Left lung (tissue), 14 donors: ENCODE measurements at places on chromosomes 13 and 19.

DNA sequence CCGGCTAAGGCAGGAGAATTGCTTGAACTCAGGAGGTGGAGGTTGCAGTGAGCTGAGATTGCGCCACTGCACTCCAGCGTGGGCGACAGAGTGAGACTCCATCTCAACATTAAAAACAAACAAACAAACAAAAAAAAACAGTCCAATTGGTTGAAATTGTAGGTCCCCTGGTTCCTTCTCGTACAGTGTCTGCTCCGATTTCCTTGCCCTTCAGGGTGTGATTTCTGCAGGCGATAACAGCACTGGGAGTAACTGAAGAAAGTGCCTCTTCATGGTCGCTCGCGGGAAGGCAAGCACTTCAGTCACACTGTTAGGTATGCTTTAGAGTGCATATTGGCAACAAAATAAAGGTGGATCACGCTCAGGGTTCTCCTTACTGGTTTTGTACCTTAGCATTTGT is 39.7 kb downstream of the TPT1 start:
- peak; percentile 33 for DNase-seq

- DNase-seq, result no peak
These were observed 4.5 kb downstream of the MAP2K7 start for GRCh38 chr19:7908078-7908699.

GRCh38 chr19:10321417-10321797 is 5.6 kb upstream of the FDX2 start:
- DNase-seq, result no peak

- DNase-seq, result no peak
These were observed 1.1 kb downstream of the BSG start for GRCh38 chr19:573519-573825.

DNA sequence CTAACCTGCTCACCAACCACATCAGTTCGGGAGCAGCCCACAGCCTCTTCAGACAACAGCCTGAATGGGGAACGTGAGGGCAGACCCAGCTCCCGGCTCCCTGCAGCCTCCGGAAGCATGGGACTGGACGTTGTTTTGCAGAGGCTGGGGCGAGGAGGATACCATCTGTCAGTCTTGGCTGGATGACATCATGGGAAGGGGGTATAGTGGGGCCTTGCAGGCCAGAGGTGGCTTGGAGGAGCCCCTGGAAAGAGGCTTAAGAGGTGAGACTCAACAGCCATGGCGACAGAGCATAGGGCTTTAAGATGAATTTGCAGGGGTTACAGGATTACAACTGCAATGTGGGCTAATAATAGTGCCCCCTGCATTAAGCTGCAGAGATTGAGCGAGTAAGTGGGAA is 1.5 kb downstream of the FXYD3 start:
- no peak for DNase-seq

GRCh38 chr19:3178377-3178972 is at the start of gene S1PR4:
Gene S1PR4, plus strand, starts transcription at chr19:3178769. Its CDS starts 24 bp downstream, at chr19:3178793.
- DNase-seq, result no peak

DNA sequence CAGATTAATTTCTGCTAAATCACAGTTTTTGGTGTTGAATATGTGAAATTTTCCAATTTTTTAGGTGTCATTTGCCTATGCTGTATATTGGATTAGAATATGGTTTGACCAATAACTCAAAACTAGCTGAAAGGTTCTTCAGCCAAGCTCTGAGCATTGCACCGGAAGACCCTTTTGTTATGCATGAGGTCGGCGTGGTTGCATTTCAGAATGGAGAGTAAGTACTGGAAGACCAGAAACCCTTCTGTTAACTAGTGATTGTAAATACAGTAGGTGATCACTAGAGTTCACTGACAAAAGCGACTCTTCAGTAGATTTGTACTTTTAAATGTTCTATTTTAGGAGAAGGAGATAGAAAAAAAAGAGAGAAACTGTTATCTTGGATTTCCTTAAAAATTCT is 22.3 kb downstream of the CDC16 start:
- no peak for DNase-seq

DNA sequence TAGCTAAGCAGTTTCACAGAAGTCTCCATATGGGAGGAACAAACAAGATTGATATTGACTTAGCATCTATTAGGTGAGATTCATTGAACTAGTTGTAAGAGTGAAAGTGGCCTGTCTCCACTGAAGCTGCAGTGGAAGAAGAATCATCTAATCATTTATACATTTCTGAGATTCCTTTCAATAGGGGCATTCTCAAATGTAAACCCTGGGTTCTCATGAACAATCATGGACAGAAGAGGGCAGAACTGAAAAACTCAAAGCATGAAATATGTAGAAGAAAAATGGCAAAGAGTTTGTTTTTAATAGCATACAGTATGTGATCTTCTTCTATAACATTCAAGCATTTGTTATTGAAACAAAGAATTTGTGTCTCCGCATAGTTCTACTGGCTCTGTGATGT is 17.6 kb upstream of the POSTN start:
- no peak for DNase-seq

DNA sequence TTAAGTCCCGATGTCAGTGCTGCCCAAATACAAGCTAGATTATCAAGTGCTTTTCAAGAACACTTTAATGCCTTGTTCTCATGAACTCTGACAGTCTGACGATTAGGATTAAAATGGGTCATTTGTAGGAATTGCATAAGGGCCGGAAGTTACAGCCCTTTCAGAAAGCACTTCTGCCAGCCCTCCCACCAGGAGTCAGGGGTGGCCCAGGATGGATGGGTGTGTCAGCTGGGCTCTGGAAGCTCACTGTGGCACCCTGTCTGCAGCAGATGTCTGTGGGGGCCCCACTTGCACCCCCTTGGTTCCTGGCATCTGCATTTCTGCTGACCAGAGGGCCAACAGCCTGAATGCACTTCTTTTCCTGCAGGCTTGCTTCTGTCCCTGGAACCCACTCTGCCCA is 712.7 kb downstream of the UQCRFS1 start:
- DNase-seq, result no peak

DNA sequence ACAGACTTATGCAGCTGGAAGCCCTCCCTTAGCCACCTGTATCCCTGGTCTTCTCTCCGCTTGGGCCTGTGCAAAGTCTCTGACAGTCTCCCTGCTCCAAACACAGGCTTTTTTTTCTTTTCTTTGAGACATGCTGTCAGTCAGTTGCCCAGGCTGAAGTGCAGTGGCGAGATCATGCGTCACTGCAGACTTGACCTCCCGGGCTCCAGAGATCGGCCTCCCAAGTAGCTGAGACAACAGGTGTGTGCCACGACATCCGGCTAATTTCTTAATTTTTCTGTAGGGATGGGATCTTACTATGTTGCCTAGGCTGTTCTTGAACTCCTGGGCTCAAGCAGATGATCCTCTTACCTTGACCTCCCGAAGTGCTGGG is 1.6 kb downstream of the MZF1 start:
- no peak for DNase-seq

- DNase-seq, result no peak
These were observed 274.5 kb downstream of the LMO7 start for GRCh38 chr13:75910591-75910990.

DNA sequence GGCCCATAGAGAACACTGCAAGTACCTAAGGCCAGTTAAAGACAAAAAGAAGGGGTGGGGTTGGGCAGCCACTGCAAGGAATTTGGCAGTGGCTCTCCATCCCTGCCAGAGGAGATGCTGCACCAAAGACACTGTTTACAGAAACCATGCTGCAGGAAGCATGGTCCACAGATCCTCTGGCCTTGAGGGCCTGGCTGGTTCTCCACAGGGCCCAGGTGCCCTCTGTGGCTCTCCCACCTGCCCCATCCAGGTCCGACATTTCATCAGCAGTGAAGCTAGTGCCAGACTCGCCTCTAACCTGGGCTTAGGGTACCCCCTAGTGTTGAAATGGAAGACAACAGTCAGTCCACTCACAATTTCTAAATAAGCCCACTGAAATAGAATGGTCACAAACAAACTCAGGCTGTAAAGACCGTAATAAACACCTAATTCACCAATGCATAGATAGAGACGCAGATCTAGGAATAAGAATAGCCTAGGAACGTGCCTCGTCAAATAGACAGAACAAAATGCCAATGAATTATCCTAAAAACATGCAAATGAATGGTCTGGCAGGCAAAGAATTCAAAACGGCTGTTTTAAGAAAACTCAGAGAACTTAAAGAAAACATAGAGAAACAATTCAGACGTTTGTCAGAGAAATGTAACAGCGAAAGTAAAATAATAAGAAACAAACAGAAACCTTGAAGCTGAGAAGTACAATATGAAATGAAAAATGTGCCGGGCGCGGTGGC is 23.3 kb downstream of the LYPD4 start:
- DNase-seq, result no peak

DNA sequence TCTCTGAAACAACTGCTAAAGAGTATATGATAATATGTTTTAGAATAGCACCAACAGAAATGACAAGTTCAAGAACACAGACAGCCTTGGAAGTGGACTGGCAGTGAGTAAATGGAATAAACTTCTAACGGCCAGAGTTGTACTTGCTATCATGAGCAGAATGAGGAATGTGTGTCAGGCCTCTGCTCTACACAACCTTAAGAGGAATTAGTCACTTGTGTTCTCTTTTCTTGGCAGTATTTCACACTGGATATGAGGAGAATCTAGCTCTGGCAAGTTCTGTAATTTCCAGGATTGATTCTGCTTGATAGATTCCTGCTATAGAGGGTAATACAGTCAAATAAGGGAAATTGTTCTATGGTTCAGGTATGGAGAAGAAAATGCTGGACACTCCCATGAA is 757.3 kb downstream of the EFNB2 start:
- no peak for DNase-seq

GRCh38 chr19:10228920-10229319 is 2.2 kb downstream of the S1PR2 start:
- no peak for DNase-seq

- DNase-seq, result no peak
These were observed 95.7 kb downstream of the KCTD12 start for GRCh38 chr13:76790526-76790925.

DNA sequence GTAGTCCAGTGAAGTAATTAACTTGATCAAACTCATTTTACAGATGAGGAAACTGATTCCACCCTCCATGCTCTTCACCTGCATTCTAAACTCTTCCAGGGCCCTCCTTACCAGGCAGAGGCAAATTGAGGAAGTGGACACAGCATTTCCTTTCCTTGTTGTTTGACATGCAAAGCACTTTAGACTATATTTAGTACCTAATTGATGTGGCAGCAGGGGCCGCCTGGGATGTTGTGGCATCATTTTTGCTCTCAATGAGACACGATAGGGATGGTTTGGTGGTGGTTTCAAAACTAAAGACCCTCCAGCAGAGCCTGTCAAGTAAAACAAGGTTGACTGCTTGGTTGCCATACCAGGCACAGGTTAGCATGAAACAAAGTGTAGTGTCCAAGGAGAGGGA is 7.9 kb downstream of the SIPA1L3 start:
- DNase-seq, result no peak

- no peak for DNase-seq
These were observed 106.1 kb downstream of the RGCC start for GRCh38 chr13:41563341-41563983.

DNA sequence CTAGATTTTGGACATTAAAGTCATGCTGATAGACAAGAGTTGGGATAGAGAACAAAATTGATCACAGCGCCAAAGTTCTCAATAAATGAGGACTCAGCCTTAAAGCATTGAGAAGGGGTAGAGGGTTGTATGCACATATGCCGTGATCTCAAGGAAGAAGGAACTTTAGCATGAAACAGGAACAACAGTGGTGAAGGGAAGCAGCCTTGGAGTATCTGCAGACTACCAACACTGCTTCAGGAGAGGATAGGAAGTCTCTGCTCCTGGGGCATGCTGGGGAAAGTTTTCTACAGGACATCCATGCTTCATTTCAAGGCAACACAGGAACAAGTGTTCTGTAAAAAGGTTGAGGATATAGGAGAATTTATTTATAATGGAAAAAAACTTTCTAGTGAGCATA is 111.9 kb upstream of the MLNR start:
- DNase-seq, result no peak

DNA sequence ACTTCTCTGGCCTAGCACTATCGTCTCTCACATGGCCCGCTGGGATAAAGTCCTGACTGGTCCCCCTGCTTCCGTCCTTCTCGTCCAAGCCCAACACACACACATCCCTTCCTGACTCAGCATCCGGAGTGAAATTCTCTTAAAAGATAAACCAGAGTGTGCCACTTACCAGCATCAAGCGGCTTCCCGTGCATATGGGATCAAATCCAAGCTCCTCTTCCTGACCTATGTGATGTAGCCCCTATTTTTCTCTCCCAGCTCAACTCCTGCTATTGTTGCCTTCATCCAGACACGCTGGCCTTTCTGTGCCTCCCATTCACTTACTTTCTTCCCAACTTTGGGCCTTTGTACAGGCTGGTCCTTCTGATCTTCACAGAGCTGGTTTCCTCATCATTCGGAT is 530.4 kb downstream of the DIAPH3 start:
- DNase-seq, result no peak

- no peak for DNase-seq
These were observed 255.1 kb downstream of the TBC1D4 start for GRCh38 chr13:75226733-75227435.

GRCh38 chr13:75485286-75486062 is 3.5 kb upstream of the TBC1D4 start:
- no peak for DNase-seq

DNA sequence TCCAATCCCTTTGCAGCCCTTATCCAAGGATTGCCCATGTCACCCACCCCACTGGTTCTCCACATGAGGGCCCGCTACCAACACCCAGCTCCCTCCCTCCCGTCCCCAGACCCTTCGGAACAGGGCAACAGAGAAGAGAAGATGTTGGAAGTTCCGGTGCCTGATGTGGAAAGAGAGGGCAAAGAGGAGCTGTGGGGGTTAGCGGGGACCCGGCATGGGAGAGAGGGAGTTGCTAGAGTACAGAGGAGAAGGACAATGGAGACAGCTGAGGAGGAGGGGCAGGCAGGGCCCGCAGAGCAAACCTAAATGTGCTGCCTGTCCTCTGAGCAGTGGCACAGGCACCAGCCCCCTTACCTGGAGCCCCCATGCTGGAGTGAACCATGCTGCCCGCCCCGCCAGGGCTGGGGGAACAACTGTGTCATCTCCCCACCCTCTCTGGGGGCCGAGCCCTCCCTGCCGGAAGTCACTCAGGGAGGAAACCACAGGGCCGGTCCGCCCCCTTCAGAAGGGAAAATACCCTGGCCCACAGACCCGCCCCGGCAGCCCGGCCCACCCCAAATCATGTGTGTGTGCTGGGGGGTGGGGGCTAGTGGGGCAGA is at the start of gene POU2F2:
TSS of gene POU2F2 (minus strand) at position 417 of the 599 bp plus-strand sequence. CDS start at position 382, 35 bp downstream.
- peak; percentile 6 for DNase-seq

DNA sequence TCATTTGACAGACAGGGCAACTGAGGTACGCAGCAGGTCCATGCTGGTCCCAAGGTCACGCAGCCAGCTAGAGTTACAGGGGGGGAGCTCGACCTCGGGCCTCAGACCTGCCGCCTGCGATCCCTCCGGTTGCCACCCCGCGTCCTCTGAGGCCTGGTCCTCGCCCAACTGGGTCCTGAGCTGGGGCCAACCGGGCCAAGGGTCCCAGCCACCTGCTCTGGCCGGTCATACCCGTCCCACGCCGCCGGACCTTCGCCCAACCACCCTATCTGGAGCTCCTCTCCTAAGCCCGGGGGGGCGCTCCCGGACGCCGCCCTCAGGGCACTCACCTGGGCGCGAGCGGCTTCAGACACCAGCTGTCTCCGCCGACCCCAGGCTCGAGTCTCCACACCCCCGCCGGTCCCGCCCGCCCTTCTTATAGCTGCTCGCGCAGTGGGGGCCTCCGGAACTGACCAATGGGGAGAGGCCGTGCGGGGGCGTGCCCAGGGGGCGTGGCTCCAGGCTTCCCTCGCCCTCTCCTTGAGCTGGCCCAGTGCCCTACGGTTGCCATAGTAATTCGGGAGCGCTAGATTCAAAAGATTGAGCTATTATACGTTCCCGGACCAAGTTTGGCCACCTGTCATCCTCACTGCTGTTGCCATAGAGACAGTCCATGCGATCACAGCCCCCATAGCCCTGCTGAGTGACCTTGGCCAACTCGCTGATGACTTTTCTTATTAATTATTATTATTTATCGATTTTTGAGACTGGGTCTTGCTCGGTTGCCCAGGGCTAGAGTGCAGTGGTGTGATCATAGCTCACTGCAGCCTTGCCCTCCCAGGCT is at the start of gene PLIN5:
TSS of gene PLIN5 (minus strand) at position 389 of the 823 bp plus-strand sequence. CDS start 1,150 bp downstream, outside the sequence.
- DNase-seq, result peak; percentile 65
